Fibroblast of skin of right biceps (primary cell): ENCODE measurements at places on chromosomes 12 and 14.

- DNase-seq = no peak
Measured at GRCh38 chr12:121000530-121000929, 15.8 kb downstream of the C12orf43 start.

- DNase-seq = no peak
Measured at GRCh38 chr12:6272300-6273204, 37.9 kb upstream of the PLEKHG6 start.

- DNase-seq = peak; percentile 49
Measured at GRCh38 chr14:64761441-64762043, 57.3 kb downstream of the PLEKHG3 start.

- peak; percentile 0 for DNase-seq
Measured at GRCh38 chr14:83470959-83471695, 1937.5 kb upstream of the SEL1L start.

- no peak for DNase-seq
Measured at GRCh38 chr14:63854330-63854729, 1.5 kb downstream of the SYNE2 start.

DNA sequence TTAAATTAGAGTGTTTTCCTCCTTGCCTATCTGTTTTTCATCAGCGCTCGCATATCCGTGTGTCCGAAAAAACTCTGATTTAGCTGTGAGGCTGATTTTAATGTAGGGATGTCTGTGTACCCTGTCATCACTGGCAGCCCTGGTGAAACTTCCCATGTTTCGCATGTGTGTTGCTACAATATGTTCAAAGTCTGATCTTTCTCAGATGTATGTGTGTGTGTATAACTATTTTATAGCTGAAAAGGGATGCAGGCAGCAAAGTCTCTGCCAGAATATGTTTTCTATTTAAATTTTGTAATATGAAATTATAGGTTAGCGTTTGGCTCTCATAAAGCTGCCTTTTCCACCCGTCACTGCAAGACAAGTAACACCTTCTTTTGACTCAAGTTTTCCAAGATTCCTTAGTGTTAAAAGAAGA lies 154.8 kb downstream of the TMTC2 start:
- no peak for DNase-seq

- peak; percentile 15 for DNase-seq
Measured at GRCh38 chr14:70515811-70516210, 19.0 kb downstream of the ADAM20 start.

- peak; percentile 78 for DNase-seq
Measured at GRCh38 chr14:103657471-103657870, 28.5 kb downstream of the KLC1 start.

DNA sequence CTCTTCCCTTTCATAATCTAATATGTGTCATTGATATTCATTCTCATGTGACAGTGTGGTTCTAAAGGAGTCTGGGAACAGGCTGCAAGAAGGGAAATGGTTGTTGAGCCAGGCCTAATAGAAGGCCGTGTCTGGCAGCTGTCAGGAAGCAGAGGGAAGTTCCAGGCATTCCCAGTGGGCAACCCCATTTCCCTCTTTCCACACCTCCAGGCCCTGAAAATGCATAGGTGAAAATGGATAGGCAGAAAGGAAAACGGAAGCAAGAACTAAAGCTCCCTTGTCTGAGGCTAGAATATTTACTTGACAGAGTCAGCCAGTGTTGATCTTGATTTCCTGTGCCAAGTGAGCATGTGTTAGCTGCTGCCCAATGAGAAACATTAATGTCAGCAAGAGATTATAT lies 97.7 kb downstream of the PPM1A start:
- DNase-seq = no peak

DNA sequence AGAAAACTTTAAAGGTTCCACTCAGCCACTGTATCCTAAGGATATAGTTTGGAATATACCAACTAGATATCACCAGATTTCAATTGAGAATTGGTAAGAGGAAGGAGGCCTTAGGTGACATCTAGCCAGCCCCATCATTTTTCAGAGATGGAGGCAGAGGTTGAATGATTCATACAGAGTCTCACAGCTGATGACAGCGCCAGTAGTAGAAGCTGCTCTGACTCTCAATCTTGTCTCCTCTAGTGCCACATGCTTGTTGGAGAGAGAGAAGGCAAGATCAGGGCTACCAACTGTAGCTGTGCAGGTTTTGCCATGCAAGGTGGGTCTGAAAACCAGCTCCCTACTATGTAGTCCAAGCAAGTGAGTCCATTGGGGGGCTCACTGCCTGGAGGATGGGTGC lies 6.1 kb downstream of the FRMD6 start:
- DNase-seq = peak; percentile 69

DNA sequence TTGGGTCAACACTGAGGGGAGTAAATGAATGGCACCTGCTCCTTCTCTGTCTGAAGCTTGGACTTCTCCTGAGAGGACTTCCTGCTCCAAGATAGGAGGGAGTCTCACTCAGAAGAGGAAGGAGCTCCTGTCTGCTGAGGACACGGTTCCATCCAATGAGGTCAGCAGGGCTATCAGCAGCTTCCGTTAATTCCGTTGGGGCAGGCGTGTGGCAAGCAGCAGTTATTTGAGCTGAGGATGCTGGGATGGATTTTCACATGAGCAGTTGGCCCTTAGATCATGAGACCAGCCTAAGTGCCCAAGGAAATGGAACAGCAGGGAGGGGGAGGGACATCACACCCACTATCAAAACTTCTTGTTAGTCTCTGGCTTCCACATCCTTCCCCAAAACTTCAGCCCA lies 159.0 kb upstream of the PZP start:
- no peak for DNase-seq

DNA sequence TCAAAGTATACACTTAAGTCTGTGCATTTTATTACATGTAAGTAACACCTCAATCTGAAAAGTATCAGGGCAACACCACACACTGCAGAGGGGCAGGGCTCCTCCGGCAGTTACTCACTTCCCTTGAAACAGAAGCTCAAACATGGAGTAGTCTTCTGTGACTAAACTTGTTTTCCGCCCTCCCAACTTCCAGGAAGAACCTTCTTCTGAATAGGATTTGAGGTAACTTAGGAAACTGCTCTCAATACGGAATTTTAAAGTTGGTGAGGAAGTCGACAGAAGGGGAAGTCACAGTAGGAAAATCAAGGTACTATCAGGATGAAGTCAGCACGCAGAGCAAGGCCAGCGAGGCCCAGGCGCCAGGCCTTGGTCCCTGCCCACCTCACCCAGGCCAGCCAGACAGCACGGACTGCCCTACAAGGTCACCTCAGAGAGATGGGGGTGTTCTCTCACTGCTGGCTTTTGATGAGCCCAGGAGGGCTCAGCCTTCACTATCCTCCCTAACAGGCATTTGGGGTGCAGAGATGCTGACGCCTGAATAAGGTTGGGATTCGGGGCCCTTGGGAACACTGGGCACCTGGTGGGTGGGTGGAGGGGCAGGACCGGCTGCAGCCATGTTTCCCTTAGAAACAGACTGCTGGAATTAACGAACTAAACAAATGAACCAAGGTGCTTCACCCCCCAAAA lies 5.8 kb downstream of the ANKRD9 start:
- no peak for DNase-seq

GRCh38 chr12:52942901-52943181 lies 6.1 kb upstream of the KRT18 start:
- no peak for DNase-seq

GRCh38 chr14:105760691-105761344 lies 234.4 kb downstream of the TMEM121 start:
- DNase-seq = no peak

GRCh38 chr12:31009976-31010375 lies 63.7 kb upstream of the DDX11 start:
- no peak for DNase-seq

- no peak for DNase-seq
Measured at GRCh38 chr12:3604286-3604685, 113.3 kb downstream of the PRMT8 start.

DNA sequence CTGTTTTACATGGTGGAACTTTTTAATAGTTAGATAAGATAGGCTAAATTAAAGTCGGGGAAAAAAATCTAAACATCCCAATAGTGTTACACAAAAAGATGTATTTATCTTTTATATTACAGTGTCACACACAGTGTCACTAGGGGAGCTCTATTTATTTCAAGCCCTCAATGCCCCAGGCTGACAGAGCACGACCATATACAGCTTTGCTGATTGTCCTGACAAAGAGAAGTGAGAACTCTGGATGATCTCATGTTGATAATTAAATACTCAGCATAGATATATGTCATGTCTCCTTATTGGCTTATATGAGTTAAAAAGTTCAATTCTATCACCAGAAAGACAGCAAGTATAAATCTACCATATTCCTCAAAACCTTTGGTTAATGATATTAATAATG lies 594.3 kb downstream of the LRFN5 start:
- DNase-seq = no peak

GRCh38 chr12:126908765-126909142 lies 1358.2 kb upstream of the TMEM132C start:
- no peak for DNase-seq

DNA sequence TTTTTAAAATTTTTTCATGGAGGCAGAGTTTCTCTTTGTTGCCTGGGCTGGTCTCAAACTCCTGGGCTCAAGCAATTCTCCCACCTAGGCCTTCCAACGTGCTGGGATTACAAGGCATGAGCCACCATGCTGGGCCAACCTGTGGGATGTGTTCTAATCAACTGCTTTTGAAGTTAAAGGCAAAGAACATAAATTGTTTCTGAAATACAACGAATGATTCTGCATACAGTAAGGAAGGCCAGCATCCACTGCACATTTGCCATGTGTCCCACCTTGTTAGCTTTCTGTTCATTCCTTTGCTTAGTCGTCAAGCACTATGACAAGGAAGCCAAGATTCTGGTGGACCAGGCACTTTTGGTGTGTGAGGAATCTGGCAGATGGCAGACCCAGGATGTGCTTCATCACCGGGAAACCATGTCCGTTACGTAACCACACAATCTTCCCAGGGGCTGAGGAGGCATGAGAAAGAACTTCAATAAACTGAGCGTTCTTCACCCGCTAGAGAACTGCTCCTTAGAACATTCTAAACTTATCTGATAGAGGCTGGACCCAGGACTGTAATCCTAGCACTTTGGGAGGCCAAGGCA lies 24.5 kb downstream of the MOK start:
- peak; percentile 96 for DNase-seq

DNA sequence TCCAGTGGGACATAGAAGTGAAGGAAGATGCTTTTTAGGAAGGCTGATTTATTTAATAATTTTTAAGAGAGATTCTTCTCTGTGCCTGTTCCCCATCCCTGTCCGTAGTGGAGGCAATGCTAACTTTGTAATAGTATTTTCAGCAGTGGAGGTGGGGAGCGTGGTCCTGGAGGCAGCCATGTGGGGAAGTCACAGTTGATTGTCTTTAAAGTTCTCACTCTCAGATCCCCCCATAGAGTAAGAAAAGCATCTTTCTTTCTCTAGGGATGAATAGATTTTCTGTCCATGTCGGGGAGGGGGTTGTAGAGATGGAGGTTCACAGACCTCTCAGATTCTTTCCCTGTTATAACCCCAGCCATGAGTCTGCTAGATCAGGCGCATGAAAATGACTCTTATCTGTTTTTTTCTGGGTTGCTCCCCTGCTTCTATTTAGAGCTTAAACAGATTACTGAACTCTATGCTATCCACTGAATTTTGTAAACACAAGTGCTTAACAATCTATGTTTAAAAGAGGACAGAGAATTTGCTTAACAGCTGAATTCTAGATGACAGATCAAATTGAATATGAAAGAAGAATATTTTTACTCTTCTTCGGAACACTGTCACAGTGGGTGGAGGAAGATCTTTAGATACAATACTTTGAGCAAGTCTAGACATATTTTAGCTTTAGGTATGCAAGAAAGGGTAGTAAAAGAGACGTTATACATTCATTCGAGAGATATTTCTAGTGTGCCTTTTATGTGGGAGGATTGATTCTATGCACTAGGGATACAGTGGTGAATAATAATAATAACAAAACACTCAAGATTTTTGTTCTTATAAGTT lies 25.3 kb downstream of the TMEM117 start:
- no peak for DNase-seq

DNA sequence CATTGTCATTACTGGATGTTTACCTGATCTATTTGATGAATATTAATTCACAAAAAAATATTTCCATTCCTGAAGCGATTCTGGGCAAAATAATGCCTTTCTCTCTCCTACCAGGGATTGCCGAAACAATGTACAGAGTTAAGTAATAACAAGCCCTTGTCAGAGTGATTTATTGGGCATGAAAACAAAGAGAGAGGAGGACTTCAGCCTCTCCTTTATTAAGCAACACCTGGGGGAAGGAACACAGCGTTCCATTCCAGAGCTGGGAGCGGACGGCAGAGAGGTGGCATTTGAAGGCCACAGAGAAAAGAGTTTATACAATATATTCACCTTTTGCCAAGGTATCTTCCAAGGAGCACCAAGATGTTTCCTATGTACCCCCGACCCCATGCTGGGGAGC lies 165.8 kb downstream of the KSR2 start:
- no peak for DNase-seq

- DNase-seq = no peak
Measured at GRCh38 chr14:49703965-49704364, 11.0 kb downstream of the KLHDC1 start.

- peak; percentile 87 for DNase-seq
Measured at GRCh38 chr14:31930493-31931240, 146.4 kb upstream of the ARHGAP5 start.

DNA sequence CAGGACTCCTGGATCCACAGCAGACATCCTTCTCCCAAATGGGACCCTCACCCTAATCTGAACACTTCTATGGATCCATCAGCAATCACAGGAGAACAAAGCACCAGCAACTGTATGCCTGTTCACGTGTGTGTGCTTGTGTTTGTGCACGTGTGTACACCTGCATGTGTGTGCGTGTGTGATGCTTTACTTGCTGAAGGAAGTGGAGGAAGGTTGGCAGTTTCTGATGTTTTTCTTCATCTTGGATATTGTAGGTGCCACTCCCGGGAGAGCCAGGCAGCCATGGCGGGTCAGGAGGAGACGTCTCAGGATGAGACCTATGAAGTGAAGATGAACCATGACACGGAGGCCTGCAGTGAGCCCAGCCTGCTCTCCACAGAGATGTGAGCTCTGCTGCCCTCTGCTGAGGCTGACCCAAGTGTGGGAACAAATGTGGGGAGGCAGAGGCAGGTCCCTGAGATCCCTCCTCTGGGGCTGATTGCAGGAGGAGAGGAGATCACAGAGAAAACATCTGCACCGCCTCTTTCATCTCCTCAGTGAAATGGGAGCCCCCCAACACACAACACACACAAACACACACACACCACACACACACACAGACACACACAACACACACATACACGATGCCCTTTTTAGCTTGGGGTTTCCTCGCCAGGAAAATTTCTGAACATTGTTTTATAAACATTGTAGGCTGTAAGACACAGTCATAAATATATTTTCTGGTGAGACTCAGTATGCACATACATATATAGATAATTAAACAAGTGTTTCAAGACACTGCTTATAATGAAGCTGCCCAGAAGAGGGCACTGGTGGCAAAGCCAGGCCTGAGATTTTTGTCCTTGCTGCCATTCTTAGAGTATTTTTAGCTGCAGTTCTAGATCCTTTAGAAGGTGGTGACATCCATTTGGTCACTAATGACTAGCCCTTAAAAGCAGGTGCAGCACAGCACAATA lies 112.2 kb upstream of the FKBP4 start:
- peak; percentile 53 for DNase-seq

- no peak for DNase-seq
Measured at GRCh38 chr14:33566082-33566481, 384.8 kb downstream of the EGLN3 start.
